ENCODE measurements at places on chromosomes 3 and 15.

DNA sequence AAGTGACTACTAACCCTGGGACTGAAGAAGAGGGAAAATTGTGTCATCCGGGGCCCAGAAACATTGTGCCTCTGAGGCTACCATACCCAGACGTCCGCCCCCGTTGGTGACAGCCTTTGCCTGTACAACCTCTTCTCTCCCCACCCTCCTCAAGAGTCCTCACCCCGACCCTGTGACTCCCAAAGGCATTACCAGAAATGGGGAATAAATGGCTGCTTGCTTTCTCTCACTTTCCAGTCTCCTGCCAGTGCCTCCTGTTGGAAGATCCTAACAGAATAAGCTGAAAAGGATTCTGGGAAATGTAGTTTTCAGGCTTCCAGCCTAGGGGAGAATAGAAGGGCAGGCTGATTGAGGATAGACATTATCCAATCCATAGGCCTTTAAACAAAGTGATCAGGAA lies 30.8 kb upstream of the SLC25A36 start:
- DNase-seq = no peak

DNA sequence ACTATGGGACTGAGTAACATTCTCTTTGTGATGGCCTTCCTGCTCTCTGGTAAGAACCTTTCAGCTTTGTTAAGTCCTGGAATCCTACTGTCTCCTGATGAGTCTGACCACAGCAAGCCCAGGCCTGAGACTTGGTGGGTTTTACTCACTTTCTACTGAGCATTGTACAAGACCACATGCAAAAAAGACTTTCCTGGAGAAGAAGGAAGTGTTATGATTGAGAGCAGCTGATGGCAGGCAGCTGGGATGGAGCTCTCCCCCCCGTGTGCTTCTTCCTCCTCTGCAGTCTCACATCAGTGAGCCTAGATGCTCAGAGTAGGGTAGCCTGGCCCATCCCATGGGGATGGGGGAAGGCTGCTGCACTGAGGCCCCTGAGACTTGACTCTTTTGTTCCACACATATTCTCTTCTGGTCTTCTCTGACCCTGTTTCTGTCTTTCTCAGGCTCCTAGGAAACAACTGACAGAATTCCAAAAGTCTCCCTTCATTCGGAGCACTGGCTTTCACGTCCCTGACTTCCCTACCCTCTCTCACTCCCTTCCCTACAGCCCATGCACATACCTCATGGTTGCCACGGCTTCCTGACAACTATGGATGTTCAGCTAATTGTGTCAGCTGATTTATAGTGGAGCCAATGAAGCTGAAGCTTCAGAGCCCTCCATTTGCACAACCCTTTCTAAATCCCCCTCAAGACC lies 36.6 kb downstream of the CD86 start:
- no peak for DNase-seq

DNA sequence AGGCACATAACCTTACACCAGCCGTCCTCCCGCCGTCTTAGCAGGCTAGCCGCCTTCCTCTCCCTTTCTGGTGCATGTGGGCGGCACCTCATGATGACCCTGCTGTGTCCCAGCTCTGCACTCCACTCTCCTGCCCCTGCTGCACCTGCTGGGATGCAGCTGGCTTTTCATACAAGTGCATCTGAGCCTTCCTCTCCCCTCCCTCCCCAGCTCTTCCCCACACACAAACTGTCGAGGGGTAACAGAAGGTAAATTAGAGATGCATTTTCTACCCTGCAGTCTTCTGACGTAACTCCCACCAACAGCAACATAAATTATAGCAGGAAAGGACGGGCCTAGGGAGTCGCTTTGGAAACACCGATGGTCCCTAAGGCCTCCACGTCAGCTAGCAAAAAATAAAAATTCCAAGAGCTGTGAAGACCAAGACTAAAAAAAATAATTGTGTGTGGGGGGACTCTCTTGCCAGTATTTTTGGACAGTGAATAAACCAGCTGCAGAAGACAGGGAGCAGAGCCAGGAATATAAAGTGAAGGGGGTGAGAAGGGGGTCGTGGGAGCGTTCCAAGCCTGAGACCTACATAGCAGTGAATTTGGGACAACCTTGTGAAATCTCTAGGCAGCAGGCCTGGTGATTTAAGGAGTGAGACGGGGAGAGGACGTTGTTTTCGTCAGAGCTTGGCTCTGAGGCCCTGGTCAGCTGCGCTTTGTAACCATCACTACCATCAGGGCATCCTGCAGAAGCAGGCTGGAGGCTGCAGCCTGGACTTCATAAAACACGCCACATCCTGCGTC lies 216.2 kb downstream of the ADAMTS17 start:
- no peak for DNase-seq

GRCh38 chr3:51873253-51873766 lies 2.1 kb downstream of the IQCF5 start:
- DNase-seq = no peak

- DNase-seq = no peak
Measured at GRCh38 chr15:32886459-32886858, 168.7 kb downstream of the GREM1 start.

DNA sequence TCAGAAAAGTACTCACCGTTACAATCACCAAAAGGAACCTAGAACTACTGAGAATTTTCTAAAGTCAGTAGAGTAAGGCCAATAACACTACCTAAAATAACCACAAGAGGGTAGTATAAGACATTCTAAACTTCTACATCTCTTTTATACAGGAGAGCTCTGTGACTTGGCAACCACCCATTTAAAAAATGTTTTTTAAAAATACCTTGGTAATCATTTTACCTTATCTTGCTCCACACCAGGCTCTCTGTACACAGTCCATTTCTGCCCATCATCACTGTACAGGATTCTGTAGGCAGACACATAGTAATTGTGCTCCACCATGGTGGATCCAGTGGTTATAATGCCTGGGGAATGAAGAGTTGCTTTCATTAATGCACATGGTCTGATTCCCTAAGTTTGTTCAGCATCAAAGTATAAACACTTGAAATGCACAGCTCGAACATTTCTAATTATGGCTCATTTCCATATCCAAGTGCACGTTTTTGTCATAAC lies 54.5 kb downstream of the ST3GAL6 start:
- DNase-seq = no peak

DNA sequence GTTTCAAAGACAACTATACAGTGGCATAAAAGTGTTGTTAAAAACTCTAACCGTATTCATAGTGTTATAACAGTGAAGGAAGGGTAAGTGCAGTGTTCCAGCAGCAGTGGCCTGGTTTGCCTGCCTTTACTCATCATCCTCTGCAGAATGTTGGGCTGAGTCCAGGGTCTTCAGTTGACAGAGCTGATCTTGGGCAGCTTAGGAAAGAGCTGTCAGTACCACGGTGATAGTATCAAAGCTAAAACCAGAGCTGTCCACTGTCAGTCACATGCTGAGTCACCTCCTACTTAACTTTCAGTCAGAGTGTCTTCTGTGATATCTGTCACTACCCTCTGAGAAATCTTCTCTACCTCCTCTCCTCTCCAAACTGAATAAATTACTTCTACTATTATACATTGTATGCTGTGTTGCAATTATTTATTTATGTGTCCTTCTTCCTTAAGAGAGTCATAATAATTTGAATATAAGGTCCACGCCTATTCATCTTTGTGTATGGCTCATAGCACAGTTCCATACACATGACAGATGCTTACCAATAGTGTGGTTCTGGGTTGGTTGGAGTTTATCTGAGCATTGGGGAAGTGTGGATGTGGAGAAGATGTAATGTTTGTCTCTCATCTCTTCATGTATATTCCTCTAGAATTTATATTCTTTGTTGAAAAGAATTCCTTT lies 242.1 kb downstream of the ZIC1 start:
- no peak for DNase-seq

GRCh38 chr15:65818927-65819562 lies 27.0 kb upstream of the DENND4A start:
- no peak for DNase-seq

GRCh38 chr3:123098426-123099330 lies 31.9 kb downstream of the PDIA5 start:
- no peak for DNase-seq

All from stimulated activated CD8-positive, alpha-beta memory T cell treated with anti-CD3 and anti-CD28 coated beads, Interleukin-4, amount 100 ng/mL, for 4 hours (primary cell).